ENCODE measurements at places on chromosomes 5 and 9.
A peak's percentile ranks its signal among the peaks of the same experiment; 100 is the strongest.

DNA sequence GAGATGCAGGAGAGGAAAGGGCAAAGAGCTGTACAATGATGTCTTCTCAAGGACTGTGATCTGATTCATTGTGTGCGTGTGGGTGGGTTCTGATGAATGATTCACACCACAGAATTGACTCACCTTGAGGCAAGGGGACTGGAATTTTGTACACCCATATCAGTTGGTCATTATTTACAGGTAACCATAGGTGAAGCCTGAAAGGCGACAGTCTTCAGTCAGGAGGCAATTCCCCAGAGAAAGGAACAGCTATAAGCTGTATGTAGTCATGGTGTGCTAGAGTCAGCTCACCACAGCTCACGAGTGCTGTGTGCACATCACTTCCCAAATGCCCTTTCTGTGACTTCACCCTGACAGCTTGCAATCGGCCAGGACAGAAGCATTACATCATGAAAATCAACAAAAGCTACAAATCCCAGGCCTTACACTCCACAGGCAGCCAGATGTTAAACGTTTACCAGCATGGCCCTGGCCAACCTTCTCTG lies 87.6 kb upstream of the RPS23 start:
- DNase-seq: no peak

GRCh38 chr9:33135470-33135958 lies 31.6 kb downstream of the B4GALT1 start:
- no peak for DNase-seq

DNA sequence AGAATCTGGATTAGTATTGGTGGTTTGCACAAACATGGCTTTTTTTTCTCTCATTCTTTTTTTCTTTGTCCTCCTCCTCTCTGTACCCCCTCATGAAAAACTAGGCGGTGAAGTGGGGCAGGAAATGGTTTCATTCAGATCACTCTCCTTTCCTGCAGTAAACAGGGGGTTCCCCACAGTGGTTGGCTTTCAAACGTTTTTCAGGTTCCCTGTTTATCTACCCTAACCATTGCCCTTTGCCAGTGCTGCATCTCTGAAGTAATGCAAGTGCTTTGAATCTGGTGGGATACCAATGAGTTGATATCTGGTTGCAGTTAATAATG lies 29.8 kb downstream of the NR4A3 start:
- DNase-seq: peak; percentile 59

DNA sequence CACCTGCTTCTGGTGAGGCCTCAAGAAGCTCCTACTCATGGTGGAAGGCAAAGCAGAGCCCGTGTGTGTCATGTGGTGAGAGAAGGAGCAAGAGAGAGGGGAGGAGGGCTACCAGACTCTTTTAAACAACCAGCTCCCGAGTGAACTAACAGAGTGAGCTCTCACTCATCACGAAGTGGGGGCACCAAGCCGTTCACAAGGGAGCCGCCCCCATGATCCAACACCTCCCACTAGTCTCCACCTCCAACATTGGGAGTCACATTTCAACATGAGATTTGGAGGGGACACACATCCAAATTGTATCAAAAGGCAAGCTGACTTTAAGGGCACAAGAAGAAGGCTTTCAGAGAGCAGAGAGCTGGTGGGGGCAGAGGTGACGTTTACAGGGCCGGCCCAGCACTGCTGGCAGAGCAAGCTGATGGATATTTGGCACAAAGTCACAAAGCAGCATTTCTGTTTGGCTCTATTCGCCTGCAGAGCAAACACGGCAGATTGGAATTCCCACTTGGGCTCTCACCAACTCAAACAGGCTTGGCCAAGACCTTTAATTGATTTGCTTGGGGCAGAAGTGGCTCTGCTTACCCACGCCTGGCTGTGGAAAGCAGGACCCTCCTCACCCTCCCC lies 20.0 kb downstream of the PITX1 start:
- no peak for DNase-seq

DNA sequence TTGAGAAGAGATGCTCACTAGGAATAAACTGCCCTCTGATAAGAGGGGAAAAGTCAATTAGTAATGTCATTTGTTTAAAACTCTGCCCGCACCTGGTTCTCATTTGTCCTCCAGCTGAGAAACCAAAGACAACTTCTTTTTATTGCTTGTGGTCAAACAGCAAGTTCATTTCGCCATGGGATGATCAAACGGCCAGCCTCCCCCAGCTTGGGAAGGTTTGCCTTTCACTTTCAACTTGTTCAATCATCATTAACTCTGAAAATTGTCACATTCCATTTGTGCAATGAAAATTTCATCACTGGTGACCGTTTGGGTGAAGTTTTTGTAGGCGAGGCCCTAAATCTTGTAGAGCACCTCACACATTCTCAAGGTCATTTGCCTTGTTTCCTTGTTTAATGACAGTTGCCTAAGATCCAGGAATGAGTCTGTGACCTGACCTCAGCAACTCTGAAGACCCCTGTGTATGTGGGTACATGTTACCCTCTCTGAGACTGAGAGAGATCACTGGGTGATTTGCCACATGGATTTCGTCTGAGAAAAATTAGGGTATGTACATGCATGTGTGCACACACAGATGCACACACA lies 117.7 kb downstream of the MARCHF3 start:
- no peak for DNase-seq

- no peak for DNase-seq
Measured at GRCh38 chr9:127780126-127780885, 1.8 kb upstream of the SH2D3C start.

GRCh38 chr5:81904166-81904565 lies 67.7 kb upstream of the ATG10 start:
- DNase-seq: no peak

GRCh38 chr5:10689391-10690081 lies 71.5 kb downstream of the DAP start:
- no peak for DNase-seq

DNA sequence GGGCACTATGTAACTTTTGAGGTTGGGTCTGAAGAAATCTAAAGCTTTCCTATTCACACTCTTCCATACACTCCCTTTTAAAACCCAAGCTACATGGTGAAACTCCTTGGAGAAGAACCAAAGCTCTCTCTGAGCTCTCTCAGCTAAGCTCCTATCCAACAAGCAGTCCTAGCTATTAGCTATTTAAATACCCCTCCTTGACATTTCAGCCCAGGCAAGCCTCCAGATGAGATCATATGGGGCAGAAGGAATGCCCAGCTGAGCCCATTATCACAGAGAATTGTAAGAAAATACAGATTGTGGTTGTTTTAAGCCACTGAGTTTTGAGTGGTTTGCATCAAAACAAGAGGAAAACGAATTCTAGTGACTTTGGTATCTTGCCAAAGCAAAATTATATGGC lies 15.2 kb downstream of the HSPB3 start:
- no peak for DNase-seq

- no peak for DNase-seq
Measured at GRCh38 chr5:124343451-124343867, 403.0 kb downstream of the ZNF608 start.

GRCh38 chr5:17995997-17996396 lies 361.7 kb downstream of the TAF11L14 start:
- DNase-seq: no peak

- DNase-seq: no peak
Measured at GRCh38 chr5:36397901-36398536, 96.3 kb upstream of the RANBP3L start.

DNA sequence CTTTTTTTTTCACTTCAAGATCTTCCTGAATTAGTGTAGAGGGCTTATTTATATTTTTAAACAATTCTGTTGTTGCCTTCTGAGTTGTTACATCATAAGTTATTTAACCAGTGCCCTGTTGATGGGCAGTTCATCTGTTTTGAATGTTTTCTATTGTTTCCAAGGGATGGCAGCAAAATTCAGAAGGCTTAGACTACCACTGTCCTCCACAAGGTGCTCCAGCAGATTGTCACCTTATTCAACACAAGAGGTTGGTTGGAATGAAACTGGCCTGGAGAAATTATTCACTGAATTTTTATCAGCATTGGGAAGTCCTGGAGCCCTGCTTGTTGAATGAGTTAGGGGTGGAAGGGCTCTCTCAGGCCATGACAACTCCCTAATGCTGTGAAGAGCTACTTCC lies 1.3 kb upstream of the KLHL9 start:
- no peak for DNase-seq

DNA sequence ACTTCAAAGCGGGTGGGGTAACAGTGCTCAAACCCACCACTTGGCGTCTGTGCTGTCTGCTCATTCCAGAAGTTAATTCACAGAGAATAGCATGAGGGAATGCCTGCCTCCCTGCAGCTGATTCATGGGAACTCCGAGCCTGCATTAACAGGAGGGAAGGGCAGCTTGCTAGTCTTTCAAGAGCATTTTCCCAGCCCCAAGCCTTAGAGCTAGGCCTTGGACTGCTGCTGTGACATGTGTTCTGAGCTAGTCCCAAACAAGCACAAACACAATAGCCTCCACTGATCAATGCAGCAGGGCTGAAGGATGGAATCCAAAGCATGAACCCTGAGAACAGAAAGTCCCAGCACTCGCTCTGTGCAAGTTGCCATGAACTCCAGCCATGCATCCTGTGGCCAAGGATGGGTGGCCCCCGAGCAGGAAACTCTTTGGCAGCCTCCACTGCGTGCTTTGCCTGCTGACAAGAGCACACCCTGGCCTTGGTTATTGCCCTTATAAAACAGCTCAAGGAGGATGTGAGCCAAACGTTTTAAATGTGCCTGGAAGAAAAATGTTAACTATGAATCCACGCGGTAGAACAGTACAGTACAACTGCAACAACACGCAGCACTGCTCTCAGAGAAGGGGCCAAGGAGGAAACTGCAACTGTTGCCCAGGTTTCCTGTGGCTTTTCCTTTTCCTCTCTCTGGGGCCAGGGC lies 653.1 kb upstream of the KLF4 start:
- no peak for DNase-seq

DNA sequence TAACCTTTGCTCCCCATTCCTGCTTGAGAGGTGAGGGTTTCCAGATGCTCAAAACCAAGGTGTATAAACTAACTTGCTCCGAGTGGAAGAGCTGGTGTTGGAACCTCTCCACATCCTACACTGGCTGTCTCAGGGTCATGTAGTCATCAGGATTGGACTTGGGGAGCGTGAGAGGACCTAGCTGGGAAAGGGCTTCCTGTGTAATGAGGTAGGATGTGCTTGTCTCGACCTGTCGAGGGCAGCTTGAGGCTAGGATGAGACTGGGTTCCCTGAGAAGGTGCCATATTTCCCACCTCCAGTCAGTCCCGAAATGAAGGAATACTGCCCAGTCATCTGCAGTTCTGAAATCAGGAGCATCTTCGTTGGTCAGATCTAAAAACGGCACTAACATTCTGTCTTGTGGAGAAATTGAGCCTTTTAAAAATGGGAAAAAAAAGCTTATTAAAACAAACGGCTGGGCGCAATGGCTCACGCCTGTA lies 1.3 kb downstream of the CCNI2 start:
- no peak for DNase-seq

DNA sequence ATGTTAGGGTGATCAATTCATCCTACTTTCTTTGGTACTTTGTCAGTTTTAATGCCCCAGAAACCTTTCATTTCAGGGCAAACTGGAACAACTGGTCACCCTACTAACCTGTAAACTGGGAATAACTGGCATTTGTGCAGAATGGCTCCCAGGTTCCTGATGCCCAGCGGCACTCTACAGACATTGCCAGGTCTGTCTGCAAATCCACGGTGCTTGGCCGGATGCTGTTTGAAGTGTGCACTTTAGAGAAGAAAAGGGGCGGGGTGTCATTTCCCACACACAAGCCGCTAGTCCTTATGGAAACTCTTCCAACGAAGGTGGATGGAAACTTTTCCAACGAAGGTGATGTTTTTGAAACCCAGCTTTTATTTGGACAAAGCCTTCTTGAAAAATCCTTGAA lies 49.9 kb upstream of the OTULINL start:
- DNase-seq: no peak
